Fibroblast of the conjunctiva (primary cell): ENCODE measurements at places on chromosomes 5 and 9.

DNA sequence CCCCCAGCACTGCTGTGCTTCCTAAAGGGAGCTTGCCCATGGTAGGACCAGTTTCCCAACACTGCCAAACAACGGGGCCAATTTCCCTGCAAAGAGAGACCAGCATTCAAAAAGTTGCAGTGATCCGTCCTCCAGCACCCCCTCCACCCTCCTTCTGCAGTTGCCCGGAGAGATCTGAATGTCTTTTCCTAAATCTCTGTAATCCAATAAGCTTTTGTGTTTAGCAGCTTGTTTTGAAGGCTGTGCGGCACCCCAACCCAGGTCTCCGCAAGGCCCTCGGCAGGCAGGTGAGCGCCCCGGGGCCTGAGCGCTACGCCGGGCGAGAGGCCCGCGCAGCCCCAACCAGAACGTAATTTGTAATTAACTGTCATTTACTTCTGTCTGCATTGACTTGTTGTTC lies 366.9 kb upstream of the IRX2 start:
- DNase-seq, result no peak

GRCh38 chr5:85813146-85813545 lies 804.6 kb upstream of the COX7C start:
- no peak for DNase-seq

DNA sequence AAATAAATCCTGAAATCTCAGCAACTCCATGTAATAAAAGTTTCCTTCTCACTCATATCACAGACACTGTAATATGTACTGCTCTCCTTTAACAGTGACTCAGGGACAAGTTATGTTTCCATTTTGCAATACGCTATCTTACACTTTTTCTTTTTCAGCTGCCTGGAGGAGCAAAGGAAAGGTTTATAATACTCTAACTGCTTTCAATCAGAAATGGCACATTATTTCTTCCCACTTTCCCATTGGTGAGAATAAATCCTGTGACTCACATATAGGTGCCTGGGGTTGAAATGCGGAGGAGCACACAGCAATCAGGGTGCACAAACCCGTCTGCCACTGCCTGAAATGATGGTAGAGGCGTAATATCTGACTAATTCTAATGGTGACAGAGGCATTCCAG lies 186.6 kb downstream of the HINT1 start:
- DNase-seq, result peak; percentile 3

DNA sequence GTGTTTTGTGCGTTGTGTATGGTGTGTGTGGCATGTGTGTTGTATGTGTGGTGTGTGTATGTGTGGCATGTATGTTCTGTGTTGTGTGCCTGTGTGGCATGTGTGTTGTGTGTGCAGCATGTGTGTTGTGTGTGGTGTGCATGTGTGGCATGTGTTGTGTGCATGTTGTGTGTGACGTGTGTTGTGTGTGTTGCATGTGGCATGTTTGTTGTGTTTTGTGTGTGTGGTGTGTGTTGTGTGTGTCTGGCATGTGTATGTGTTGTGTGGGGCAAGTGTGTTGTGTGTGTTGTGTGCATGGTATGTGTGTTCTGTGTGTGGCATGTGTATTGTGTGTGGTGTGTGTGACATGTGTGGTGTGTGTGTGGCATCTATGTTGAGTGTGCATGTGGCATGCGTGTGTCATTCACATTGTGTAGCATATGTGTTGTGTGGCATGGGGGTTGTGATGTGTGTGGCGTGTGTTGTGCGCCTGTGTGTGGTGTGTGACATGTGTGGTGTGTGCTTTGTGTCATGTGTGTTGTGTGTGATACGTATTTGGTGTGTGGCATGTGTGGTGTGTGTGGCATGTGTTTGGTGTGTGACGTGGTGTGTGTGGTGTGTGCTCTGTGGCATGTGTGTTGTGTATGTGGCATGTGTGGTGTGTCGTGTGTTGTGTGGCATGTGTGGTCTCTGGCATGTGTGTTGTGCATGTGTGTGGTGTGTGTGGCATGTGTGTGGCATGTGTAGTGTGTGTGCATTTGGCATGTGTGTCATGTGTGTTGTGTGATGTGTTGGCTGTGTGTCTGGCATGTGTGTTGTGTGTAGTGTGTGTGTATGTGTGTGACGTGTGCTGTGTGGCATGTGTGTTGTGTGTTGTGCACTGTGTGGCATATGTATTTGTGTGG lies 46.6 kb upstream of the IRX4 start:
- DNase-seq, result no peak

DNA sequence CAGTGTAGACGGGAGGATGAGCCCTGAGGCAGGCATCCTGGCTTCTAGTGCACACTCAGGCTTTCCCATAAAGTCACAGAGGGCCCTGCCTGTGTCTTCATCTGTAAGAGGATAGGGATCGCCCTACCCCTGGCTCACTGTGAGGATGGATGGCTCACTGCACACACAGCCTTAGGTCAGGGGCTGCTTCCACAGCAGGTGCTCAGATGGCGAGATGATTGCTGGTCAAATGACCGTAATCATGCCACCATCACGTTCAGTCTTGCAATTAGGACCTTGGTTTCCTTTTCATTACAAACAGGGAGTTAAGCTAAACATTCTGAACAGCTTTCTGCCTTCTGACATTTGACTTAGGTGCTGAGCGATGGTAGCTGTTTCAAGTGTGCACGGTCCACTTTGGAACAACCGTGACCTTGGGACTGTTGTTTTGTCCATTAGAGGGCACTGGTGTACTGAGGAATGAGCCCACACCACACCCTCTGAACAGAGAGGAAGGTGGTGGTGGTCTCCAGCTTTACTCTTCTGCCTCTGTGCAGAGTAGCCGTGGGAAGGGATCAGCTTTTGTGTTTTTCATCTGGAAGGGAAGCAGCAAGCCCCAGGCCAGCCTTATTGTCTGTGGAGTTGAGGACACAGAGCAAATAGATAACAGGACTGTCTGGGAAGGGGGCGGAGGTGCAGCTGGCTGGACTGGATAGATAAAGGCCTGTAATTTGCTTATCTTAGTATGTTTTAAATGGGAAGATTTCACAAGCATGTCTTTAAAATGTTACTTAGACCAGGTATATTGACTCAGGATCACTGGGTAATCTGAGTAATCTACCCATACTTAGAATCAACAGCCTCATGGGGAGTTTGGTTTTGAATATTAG lies 183.1 kb downstream of the TRIO start:
- DNase-seq, result no peak

- no peak for DNase-seq
Measured at GRCh38 chr5:52996979-52997378, 7.8 kb downstream of the ITGA2 start.

GRCh38 chr9:15386465-15386864 lies 36.2 kb upstream of the SNAPC3 start:
- DNase-seq, result no peak

GRCh38 chr9:38697776-38698300 lies 22.1 kb downstream of the FAM240B start:
- no peak for DNase-seq

DNA sequence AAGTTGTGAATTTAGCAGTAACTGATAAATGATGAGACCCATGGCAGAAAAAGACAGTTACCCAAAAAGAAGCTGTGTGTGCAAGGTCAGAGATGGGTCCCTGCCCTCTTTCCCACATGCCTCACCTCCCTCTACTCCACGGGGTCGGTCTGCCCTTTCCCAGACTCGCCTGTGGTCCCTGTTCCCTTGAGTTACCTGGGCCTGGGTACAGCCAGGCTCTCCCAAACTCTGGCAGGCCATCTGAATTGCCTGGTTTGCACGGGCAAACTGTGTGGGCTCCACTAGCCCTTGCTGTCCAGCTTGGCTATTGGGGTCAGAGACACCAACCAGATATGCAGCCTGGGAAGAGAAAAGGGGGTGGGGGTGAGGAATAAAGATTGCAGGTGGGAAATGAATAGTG lies 18.4 kb upstream of the TPM2 start:
- DNase-seq, result no peak

- no peak for DNase-seq
Measured at GRCh38 chr5:104267320-104268015, 704.9 kb upstream of the NUDT12 start.

DNA sequence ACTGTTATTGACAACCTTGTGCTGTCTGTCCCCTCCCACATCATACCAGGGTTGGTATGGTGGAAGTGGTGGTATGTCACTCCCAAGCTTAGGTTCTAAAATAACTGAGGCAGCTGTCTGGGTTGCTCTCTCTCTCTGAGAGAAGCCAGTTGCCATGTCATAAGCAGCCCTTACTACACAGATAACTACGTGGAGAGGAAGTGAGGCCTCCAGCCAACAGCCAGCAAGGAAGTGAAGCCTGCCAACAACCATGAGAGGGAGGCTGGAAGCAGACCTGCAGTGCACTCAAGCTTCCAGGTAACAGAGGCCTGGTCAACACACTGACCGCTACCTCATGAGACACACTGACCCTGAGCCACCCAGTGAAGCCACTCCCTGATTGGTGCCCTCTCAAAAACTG lies 18.6 kb downstream of the CTNNAL1 start:
- DNase-seq, result no peak

DNA sequence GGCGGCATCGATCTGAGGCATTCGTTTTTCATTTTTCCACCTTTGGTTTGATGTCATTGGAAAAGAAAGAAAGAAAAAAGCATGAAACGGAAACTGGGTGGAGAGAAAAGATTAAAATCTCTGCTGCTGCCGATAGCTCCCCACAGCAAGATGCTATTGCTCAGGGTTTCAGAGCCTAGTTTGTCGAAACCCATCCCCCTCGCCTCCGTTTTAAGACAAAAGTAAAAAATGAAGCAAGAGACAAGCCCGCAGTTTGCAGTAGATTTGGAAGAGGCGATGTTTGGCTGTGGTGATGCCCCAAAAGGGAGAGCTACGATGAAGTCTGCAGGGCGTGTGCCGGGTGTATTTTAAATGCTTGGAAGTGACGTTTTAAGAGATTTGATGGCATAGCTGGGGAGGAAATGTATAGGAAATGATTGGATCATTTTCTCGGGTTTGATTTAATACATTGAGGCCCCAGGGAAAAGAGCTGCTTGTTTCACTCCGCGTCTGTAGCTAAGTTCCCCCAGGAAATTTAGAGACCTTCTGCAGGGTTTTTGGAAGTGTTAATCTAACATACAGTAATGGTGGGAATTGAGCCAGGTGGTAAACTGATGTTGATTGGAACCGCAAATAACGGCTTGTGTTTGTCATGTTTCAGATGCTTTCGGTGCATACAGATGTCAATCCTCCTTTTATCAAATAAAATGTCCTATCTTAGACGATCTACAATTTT lies 909 bp downstream of the NDFIP1 start:
- DNase-seq, result no peak

- DNase-seq, result no peak
Measured at GRCh38 chr9:112764837-112765236, 14.3 kb downstream of the SNX30 start.

GRCh38 chr9:113632776-113633590 lies 169.5 kb downstream of the RGS3 start:
- DNase-seq, result no peak

GRCh38 chr9:20463823-20464222 lies 158.5 kb downstream of the MLLT3 start:
- no peak for DNase-seq

DNA sequence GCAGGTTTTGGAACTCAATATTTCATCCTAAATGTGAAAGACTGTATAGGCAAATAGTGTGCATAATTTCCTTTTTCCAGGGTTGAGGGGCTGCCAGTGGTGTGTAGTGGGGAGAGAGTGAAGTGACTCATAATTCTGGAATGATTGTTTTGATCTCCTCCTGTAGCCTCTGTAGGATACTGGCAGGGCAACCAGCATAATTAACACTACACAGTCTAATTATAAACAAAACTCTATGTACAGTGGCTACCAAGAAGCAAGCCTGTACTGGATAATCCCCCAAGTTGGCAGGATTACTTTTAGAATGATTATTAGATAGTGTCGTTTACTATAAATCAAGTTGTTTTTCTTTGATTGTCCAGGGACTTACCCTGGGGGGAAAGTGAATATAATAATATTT lies 32.2 kb downstream of the LNPEP start:
- peak; percentile 17 for DNase-seq

- no peak for DNase-seq
Measured at GRCh38 chr5:90015584-90016018, 394.0 kb downstream of the CETN3 start.

- no peak for DNase-seq
Measured at GRCh38 chr5:72667708-72668107, 148.8 kb upstream of the TNPO1 start.

- DNase-seq, result no peak
Measured at GRCh38 chr5:75513841-75514240, 2.1 kb downstream of the POLK start.

- DNase-seq, result no peak
Measured at GRCh38 chr9:124574534-124575375, 67.6 kb upstream of the NR5A1 start.

DNA sequence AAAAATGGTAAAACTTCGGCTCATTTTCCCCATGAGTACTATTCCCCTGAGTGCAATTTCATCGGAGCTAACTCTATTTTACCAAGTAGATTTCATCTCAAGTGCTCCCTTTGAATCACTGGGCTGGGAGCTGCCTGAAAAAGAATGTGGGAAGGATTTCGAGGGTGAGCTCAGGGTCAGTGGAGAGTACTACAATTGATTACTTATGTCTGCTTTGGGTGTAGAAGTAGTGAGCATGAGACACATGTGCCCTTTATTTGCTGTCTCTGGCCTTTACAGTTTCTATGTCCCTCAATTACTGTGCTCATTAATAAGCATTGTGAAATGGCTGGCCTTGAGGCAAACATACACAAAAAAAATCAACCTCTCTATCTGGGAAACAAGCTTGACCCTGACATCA lies 172.7 kb upstream of the RFX3 start:
- DNase-seq, result no peak

GRCh38 chr9:8804613-8805012 lies 1005.0 kb upstream of the DMAC1 start:
- no peak for DNase-seq

GRCh38 chr9:112443200-112443599 lies 43.4 kb upstream of the KIAA1958 start:
- DNase-seq, result peak; percentile 4

GRCh38 chr5:167402671-167403070 lies 888.8 kb upstream of the WWC1 start:
- DNase-seq, result no peak

DNA sequence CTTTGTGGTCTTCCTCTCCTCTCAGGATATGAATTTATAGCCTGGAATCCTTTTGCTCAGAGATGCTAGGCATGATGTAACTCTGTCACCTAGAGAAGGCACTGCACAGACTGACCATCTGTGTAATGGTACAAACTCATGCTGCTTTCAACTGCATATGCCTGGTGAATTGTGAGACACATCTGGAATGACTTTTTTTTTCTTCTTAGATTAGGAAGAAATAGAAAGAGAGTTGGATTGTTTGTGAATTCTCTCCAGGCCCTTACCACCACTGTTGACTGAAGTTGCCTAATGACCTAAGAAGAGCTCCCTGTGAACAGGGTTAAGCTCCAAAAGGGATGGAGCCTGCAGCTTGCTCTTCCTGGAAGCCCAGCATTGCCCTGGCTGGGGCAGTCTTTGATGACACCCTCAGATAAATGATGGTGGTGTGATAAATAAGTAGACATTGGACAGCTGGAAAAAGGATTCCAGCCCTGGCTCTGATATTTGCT lies 47.8 kb upstream of the TRIM32 start:
- DNase-seq, result no peak

DNA sequence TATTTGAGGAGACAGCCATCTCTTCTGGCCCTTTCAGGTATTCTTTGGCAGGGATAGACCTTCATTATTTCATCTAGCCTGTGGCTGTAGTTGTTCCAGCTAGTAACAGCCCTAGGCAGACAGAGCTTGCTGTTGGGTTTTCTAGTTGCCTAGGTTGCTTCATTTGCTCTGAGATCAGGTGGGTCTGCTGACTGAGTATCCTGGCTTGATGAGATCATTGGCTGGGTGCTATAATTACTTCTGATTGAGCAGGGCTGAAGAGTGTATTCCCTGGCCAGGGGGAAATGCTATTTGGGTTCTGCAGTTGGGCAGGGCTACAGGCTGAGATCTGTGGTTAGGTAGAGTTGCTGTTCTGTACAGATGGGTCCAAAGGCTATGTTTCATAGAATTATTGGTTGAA lies 456.1 kb downstream of the PSAT1 start:
- no peak for DNase-seq
